ENCODE measurements at places on chromosomes 2 and 18.
A peak's percentile ranks its signal among the peaks of the same experiment; 100 is the strongest.

- no peak for DNase-seq
Measured at GRCh38 chr2:182631299-182631698, 84.8 kb upstream of the DNAJC10 start.

DNA sequence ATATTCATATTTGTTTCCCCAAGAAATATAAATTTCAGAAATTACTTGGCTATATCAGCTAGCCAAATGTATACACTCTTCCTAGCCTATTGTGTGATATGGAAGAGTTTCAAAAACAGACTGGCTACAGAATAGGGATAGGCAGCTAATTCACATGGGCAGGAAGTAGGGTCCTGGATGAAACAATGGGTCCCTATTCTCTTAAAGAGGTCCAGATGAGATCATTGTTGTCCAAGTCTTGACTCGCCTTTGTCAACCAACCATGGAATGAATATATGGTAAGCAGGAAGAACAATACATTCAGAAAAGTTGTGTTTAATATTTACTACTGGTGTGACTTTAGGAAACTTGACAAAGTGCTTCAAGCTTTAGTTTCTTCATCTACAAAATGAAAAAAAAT is 319.9 kb downstream of the NBAS start:
- DNase-seq: no peak

DNA sequence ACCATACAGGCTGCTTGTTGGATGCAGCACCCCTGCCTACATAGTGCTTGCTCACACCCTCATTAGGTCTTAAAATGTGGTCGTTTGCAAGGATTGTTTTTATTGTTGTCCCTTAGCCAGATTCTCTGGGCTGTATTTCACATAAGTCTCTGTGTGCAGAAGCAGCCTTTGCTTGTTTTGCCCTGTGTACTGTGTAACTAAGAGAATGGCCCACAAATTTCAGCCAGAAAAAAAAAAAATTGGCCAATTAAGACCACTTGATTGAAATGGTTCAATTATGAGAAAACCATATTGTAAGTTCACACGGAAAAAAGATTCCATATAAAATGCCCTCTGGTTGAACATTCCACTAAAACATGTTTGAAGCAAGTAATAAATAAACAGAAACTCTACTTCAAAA is 377.1 kb upstream of the SOX11 start:
- DNase-seq: no peak

DNA sequence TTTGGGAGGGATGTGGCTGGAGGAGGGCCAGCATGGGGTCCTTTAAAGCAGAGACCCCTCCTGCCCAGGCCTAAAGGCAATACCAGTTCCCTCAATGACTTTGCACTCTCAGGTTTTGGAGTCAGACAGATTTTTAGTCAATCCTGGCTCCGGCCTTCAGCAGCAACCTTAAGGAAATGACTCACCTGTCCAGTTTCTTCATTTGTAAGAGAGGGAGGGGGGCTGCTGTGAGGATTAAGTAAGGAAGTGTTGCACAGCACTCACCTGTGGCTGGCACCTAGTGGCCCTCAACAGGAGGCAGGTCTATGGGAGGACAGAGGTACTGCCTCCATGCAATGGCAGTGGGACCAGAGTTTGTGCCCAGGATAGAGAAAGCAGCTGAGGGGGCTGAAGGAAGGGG is 13.7 kb downstream of the CNGA3 start:
- DNase-seq: no peak

- DNase-seq: peak; percentile 14
Measured at GRCh38 chr2:3628800-3629199, 29.2 kb upstream of the ALLC start.

- no peak for DNase-seq
Measured at GRCh38 chr2:7919510-7919909, 762.3 kb upstream of the ID2 start.

GRCh38 chr2:62303788-62304187 is 107.9 kb downstream of the B3GNT2 start:
- no peak for DNase-seq

DNA sequence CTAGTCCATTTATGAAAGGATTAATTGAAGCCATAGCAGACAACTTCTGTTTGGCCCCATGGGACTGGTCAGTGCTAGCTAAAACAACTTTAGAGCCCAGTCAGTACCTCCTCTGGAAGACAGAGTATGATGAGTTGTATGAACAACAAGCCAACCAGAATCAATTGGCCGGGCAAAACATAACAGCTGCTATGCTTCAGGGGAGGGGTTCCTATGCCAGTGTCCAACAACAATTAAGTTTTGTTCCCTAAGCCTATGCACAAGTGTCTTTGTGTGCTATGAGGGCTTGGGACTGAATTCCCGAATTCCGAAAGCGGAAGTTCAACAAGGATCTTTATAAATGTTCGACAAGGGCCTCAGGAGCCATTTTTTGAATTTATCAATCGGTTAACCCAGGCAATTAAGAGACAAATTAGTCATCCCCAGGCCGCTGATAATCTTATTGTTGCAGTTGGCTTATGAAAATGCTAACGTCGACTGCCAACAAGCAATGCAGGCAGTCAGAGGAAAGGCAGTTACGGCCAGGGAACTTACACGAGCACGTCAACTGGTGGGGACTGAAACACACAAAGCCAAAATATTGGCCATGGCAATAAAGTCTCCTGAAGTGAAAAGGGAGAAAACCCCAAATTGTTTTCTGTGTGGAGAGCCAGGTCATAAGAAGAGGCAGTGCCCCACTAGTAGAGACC is 57.9 kb downstream of the ZNF638 start:
- DNase-seq: no peak

DNA sequence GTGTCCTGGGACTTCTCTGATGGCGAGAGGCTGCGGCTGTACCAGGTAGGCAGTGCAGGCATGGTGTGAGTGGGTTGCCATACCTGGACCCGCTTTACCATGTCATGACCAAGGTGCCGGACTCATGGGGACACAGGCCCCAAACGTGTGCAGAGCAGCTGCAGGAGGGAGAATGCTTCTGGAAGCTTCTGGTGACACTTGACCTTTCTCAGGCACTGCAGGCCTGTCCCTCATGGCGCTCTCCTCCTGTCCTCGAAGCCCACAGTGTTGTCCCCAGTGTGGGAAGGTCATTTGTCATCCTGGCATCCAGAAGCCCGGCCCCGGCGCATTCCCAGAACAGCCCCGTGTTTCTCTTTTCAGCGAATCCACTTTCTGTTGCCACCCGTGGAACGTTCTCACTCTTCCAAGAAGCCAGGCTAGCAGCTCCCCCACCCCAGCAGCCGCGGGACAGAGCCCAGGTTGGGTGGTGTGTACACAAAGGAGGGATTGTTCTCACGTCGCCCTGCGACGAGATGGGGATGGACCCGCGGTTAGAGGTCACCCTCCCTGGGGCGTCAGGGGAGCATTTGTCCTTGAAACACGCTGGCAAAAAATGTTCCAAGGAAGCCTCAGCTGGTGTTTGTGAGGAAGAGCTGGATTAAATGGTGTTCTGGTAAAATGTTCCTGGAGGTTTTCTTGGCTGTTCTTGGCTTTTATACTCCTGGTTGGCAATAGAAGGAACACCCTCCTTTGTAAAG is 43.7 kb downstream of the SH3BP4 start:
- DNase-seq: no peak

DNA sequence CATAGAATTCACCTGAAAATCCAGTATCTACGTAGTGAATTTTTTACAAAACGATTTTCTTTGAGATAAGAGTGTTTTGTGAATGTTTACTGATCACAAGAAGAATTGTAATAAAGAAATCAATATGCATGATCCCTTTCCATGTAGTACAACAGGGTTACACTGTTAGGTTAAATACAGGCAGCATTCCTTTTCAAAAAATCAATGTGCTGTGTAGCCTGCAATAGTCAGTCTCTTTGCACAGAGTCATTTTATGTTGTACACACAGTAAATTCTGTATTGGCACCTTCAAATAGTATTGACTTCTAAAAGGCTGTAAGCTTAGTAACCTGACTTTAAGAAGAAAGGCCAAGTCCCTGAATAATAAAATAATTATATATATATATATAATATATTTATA is 63.3 kb downstream of the ZNF407 start:
- DNase-seq: no peak

DNA sequence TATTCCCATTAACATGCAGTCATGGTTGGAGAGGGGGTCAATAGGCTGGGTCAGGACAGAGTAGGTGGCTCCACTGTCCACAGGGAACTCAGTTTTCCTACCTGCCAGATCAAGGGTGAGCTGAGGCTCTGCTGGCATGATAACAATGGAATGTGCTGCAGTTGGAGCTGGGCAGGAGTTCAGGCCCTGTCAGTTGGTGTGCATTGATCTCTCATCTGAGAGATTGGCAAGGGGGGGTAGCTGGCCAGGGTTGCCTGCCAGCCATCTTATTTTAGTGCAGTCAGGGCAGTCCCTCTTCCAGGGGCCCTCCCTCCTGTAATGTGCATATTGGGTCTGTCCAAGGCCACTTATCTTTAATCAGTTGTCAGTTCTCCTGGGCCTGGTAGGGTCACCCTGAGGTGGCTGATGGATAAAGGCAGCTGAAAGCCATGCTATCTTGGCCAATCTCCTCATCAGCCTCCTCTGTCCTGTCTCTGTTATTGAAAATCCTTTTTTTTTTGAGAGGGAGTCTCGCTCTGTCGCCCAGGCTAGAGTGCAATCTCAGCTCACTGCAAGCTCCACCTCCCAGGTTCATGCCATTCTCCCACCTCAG is 38.1 kb upstream of the CCBE1 start:
- no peak for DNase-seq

DNA sequence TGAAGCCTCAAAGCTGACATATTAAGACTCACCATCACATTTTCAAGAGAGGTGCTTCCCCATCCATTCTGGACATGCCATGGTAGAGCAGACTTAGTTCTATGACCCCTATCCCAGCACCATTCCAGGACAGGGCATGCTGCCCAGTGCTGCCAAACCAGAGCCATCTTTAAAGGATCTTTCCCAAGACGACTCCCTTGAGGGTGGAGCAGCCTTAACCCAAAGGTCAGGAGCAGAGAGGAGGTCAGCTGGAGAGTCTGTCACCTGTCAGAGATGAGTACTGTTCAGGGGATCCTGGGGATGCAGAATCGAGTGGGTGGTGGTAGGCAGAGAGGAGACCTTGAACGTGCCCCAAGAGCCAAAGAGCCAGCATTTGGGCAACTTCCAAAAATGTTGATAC is 459.8 kb downstream of the STK39 start:
- no peak for DNase-seq

DNA sequence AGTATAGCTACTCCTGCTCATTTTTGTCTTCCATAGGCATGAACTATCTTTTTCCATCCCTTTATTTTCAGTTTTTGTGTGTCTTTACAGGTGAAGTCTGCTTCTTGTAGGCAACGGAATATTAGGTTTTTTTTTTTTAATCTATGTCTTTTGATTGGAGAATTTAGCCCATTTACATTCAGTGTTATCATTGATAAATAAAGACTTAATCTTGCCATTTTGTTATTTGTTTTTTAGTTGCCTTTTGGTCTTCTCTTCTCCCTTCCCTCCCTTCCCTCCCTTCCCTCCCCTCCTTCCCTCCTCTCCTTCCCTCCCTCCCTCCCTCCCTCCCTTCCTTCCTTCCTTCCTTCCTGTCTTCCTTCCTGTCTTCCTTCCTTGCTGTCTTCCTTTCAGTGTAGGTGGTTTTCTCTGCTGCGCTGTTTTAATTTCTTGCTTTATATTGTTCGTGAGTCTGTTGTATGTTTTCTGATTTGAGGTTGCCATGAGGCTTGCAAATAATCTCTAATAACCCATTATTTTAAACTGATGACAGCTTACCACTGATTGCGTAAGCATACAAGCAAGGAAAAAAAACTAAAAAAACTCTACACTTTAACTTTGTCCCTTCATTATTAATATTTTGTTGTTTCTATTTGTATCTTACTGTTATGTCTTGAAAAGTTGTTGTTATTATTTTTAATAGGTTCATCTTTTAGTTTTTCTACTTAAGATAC is 353.8 kb downstream of the PARD3B start:
- DNase-seq: no peak

DNA sequence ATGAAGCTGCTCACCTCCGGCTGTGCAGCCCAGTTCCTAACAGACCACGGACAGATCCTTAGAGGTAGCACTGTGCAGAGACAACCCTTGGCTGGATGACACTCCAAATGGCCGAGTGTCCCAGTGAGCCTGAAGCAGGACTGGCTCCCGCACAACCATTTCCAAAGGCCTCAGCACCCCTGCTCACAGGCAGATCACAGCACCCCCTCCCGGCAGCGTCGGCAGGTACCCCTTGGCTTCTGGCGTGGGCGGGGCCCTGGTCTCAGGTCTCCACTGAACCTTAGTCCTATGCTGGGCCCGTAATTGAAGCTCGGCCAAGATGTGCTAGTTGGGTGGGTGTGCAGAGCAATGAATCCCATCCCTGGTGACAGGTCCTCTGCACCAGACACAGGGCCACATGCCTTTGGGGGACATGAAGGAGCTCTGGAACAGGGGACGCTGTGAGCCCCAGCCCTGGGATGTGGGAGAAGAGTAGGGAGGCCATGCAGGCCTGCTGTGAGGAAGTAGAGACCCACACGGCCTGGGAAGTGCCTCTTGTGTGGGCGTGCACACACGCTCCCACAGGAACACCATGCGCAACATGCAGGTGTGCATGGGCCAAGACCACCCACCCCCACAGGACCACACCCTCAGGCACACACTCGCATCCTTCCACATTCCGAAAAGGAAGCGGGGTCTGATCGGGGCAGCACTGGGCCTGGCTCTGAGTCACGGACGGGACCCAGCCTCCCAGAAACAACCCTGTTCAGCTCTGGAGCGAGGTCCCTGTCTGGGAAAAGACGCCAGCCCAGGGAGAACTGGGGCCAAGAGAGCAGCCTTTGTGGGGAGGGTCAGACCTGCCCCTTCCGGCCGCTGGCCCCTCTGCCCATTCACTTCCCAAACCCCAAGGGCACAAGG is 2.8 kb downstream of the DUSP2 start:
- no peak for DNase-seq

DNA sequence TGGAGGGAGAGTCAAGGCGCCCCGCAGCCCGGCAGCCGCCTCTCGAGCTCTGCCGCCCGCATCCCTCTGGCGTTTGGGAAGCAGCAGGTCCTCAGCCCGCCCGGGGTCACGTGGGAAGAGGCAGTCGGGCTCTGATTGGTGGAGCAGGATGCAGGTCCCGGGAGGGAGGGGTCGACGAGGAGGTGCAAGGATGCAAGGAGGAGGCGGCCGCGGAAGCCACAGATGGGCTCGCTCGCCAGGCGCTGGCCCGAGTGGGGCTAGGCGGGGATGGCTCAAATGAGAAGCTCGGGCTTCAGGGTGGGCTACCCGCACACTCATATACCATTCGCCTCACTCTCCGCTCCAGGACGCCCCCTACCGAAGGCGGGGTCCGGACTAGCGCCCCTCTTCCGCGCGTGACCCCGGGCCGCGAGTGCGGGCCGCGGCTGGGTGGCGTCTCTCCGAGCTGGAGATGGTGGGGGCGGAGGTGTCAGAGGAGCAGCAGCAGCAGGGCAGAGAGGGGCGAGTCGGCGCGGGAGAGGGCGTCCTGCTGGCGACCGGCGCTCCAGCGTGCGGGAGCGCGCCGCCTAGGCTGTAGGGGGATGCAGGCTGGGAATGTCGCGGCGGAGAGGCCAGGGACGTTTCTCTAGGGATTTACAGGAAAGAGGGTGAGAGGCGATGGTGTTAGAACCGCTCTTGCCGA is at the start of gene TMEFF2:
Gene TMEFF2, minus strand, starts transcription at position 68 of the 682 bp plus-strand sequence. CDS start 409 bp downstream, outside the sequence.
- DNase-seq: peak; percentile 100

DNA sequence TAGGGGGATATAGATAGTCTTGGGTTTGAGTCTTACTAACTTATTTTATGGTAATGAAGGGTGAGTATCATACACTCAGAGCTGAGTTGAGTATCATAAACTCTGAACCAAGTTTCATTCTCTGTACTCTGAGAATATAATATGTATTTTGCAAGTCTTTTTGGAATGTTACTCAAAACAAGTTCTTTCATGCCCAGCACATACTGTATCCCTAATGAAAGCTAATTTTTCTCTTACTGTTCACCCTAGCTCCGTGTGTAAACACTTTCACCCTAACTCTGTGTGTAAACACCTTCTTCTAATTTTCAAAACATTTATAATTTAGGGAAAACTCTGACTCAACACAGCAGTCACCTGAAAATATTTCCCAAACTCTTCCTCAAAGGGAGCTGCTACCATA is 29.7 kb upstream of the CHST9 start:
- no peak for DNase-seq
